ENCODE measurements at places on chromosomes 3 and 15.

DNA sequence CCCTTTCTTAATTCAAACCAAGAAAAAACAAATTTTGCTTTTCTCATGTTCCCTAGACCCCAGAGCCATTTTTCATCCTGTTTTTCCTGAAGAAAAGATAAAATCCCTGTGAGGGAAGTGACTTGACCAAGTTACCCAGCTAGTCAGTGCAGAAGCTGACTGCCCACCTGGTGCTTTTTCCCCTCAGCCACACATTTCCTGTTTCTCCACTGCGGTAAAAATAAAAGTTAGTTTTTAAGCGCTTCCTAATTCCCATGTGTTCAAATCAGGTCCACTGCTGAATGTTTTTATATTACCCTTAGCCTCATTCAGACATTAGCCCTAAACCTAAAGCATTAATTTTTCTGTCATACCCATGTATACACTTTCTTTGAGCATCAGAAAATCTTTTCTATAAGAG lies 26.1 kb downstream of the PPP2R3A start:
- no peak for DNase-seq

GRCh38 chr15:67999320-68000100 lies 54.6 kb upstream of the PIAS1 start:
- DNase-seq, result no peak

DNA sequence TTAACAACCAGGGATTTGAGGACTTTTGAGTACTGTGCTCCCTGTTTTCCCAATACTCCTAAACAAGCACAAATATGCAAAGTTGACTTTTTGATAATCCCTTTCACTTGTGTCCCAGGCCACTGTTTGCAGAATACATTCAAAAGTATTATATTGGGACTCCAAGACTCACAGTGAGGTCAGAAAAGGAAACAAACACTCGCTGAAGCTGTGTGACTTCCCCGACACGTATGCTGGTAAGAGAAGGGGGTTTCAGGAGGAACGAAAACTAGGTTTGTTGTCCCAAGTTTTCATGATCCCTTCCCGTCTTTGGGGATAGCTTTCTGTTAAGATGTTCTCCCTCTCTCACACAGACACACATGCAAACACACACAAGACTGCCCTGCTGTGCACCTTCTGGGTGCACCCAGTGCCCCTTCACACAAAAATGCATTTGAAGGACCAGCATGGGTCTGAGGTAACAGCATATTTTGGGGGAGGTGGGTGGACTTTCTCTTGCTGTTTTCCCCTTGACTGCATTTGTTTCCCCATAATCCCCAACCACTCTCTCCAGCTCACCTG lies 225.2 kb upstream of the PRICKLE2 start:
- no peak for DNase-seq

DNA sequence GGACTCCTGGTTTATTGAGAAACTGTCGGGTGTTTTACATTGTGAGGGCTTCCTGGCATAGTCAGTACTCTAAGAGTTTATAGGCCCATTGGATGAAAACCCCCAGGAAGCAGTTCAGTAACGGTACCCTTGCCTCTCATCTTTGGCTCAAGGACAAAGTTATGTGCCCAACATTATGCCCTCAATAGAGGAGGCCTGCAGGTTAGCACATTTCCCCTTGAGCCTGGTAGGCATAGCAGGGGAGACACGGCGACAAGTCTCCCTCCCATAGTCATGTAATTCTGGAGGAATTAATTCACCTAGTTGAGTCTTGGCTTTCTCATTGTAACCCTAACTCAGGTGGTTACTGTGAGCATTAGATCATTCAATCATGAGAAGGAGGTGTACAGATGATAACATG lies 60.5 kb downstream of the GHSR start:
- DNase-seq, result no peak

DNA sequence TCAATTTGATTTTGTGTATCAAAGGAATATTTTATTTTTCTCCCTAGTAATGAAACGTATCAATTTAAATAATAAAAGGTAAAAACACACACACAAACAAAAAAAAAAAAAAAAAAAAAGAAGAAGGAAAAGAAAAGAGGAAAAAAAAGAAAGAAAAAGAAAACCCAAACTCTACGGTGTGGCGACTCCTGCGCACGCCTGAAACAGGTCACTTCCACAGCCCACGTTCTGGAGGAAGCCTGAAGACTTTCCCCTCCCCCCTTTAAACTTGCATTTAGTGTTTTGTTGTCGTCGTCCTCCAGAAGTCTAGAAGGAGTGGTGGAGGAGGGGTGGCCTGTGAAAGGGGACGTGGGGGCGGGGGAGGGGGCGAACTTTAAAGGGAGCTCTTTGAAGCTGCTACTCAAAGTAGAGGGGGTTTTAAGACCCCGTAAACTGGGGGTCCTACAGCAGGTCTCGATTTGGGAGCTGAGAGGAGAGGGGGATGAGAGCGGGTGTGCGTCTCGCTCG lies 2.3 kb upstream of the TLE3 start:
- no peak for DNase-seq

DNA sequence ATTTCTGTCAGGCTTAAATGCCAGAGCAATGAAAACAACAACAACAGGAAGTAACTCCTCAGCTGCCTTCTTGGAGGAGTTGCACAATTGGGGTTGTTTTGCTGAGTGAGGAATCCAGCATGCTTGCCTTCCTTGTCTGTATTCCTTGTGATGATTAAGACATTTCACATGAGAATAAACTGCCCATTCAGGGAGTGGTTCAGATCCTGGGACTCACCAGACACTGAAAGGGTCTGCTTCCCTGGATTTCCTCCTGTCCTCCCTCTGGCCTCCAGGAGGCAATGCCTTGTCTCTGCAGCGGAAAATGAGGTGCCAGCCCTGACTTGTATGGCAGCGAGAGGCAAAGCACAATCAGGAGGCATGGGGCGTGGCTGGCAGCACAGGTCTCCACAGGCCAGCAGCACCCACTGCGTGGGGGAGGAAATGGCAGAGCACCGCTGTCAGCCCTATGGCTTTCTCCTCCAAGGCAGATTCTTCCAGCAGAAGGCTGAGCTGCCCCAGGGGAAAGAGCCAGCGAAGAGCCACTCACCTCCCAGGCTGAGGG lies 41.5 kb downstream of the RBP2 start:
- no peak for DNase-seq

- no peak for DNase-seq
Measured at GRCh38 chr15:62770111-62770660, 272.4 kb upstream of the TPM1 start.

- no peak for DNase-seq
Measured at GRCh38 chr3:66993082-66993481, 5.0 kb upstream of the KBTBD8 start.

All from T-helper 22 cell (primary cell).